ENCODE measurements at places on chromosomes 4 and X.

DNA sequence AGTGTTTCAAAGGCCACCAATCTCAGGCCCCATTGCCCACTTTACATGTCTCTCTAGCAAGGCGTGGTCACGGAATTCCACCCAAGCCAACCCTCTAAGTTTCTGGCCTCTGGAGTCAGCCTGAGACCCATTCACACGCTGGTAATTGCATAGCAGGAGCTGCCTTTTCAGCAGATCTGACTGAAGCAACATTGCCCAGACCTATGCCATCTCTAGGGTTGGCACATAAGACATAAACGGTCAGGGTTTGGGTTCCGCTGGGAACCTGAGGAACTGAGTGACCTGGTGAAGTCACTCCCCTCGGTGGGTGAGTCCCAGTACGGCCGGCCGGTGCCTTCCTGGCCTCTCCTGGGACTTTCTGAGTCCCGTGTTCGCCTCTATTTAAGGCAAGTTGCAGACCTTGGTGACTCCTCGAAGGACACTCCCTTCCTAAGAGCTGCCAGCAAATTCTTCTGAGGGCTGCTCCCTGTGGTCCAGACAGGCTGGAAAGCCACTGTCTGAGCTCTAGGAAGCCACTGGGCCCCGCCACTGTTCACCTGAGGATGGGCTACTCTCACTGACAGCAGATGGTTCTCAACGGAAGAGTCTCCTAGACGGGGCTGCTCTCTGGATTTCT is 15.9 kb downstream of the CTAG1A start:
- DNase-seq = no peak

DNA sequence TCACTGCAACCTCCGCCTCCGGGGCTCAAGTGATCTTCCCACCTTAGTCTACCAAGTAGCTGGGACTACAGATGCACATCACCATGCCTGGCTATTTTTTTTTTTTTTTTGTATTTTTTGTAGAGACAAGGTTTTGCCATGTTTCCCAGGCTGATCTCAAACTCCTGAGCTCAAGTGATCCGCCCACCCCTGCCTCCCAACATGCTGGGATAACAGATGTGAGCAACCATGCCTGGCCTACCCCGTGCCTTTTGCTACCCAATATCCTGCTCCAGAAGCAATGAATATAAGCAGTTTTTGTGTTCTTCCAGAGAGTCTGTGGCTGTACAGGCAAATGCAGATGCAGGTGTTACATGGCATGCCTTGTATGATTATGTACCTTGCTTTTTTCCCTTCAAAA is 50.5 kb downstream of the TBC1D14 start:
- no peak for DNase-seq

DNA sequence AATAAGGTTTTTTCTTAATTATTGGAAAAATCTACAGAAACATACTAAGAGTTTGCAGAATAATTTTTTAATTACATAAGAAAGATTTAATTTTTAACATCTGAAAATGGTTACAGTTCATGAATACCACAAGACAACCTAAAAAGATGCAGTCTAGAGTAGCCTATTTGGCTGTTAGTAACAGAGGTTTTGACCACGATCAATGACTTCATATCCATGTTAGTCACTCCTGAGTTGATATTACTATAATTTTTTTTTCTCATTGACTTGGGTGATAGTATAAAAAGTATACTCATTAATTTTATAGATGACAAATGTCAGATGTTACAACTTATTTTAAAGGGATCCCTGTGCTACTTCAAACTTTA is 272.5 kb downstream of the DCTD start:
- no peak for DNase-seq

DNA sequence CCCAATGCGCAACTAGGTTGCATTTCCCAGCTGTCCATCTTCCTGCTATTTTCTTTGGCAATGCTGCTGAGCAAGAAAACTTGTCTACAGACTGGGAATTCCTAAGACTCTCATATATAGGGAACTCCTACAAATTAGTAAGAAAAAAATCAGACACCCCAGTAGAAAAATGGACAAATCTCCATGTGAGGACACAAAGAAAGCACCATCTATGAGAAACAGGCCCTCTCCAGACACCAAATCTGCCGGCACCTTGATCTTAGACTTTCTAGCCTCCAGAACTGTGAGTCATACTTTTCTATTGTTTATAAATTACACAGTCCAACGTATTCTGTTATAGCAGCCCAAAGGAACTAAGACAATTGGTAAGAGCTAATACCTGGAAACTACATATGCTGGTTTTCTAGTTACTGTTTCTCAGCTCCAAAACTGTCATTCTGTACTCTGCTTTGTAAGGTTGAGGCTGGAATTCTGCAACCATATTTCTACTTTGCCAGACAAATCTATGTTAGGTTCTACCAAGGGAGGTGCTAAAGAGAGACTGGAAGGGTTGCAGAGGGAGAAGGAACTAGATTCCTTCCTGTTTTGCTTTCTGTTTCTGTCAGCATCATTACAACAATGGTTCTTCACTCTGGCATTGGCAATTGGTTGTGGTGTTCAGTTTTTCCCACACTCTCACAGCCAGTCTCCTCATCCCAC is 35.7 kb upstream of the FAM241A start:
- DNase-seq = no peak

- no peak for DNase-seq
These were observed 64.8 kb downstream of the TBC1D9 start for GRCh38 chr4:140691369-140691768.

- DNase-seq = no peak
These were observed 103.2 kb downstream of the GC start for GRCh38 chr4:71680706-71681105.

DNA sequence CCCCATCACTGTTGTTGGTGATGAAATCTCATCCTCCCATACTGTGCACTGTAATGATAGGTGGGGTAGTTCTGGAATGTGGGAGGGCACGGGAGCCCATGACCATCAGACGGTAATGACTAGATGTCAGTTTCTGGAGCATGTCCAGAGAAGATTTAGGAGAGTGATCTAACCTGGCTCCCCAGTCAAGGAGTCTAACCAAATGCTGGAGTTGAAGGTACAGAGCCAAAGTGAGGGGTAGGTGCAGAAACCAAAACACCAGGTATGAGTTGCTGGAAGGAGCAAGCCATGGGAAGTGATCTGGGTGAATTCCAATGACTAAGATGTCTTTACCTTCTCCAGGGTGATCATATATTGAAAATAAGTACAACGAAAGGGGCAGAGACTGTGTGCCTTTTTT is 296.9 kb downstream of the INPP4B start:
- no peak for DNase-seq

DNA sequence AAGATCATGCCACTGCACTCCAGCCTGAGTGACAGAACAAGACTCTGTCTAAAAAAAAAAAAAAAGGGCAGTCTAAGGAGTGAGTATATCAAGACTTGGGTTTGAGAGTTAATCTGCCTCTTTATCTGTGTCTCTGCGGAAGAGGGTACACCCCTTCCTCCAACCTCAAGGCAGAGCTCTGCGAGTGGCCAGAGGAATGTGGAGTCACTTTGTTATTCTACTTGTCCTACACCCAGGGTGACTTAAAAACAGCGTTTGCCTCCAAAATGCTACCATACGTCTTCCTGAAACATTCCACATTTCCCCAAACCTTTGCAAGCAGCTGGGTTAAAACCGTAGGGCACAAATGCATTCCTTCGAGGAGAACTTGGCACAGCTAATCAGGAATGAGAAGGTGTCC is 199.9 kb downstream of the SHOX start:
- DNase-seq = no peak

GRCh38 chr4:138805736-138806135 is 209.8 kb upstream of the NOCT start:
- DNase-seq = no peak

GRCh38 chr4:18533262-18533775 is 511.8 kb upstream of the LCORL start:
- DNase-seq = no peak

DNA sequence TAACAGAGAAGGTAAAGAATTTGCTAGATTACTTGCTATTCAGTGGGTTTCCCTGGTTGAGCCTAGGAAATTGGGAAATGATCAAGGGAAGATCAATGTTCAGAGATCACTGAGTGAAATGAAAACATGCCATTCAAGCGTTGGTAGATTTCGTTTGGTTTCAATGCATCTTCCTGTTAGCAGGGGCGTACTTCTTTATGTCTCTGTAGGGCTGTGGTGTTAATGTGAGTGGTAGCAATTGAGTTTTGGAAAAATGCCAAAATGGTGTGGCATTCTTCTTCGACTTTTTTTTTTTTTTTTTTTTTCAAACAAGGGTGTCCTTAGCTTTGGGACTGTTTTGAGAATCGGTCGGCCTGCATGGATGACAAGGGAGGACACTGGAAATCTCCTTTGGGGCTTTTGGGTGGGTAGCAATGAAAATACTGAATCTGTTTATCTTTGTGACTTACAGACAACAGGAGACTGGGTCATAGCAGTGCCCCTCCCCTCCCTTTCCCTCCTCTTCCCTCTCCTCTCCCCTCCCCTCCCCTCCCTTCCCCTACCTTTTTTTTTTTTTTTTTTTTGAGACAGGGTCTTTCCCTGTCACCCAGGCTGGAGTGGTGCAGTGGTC is 50.4 kb downstream of the SPRY1 start:
- DNase-seq = no peak

DNA sequence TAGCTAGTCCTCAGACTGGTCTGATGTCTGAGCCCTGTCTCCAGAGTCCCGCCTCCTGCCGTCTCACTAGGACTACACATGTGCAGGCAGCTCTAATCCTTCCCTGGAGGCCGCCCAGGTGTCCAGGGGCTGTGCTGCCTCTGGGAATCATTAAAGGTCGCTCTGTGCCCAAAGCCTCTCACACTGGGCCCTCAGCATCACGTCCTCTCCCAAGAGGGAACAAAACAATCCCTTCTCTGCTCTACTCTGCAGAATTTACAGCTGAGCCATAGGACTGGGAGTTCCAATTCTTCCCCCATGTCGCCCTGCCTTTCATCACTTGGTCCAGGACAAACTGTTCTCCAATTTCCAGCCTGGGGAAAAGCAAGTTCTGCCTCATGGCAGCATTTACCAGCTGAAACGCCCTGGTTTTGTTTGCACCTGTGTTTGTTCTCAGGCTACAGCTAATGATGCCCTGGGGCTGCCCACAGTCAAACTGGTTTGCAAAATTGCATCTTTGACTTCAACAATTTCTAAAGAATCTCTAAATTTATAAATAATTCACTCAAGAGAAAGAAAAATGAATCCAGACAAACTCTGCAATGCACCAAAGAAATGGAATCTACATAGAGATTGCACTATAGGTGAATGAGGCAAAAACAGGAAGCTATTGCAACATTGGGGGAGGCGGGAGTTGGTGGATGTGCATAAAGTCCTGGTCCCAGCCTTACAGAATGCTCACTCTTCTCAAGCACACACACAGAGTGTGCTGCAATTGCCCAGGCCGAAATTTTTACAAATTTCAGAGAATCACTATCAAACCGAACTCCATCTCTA is 7.2 kb upstream of the MRFAP1 start:
- no peak for DNase-seq

DNA sequence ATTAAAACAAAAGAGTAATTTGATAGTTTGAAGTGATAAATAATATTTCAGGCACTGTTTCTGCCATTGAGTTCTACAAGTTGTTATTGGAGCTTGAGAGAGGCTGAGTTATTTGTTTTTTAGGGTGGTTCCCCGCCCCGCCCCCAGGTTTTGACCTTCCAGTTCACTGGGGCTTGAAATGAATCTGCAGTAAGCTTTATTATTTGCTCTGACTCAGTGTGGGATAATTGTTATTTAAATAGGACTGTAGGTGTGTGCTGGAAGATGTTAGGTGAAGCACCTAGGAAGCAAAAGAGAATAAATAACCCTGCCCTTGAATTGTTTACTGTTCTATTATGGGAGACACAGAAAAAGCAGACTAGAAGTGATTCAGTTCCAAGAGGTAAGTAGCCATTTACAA is 81.2 kb upstream of the KCNIP4 start:
- no peak for DNase-seq

DNA sequence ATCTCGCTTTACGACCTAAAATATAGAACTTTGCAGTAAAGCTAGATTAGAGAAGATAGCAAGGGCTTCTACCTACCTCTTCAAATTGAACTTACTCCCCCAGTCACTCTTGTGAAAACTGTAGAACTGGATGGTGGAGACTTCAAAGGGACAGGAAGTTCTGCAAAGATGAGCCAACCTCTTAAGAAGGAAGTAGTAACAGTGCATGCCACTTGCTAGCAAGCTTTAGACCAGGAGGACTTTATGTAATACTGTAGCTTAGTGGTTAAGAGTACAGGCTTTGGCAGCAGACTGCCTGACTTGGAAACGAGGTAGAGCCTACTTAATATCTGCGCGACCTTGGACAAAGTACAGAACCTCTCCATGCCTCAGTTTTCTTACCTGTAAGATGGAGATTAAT is 27.5 kb upstream of the VBP1 start:
- no peak for DNase-seq

GRCh38 chr4:143127621-143128020 is 57.1 kb upstream of the USP38 start:
- DNase-seq = no peak

- no peak for DNase-seq
These were observed 127.1 kb downstream of the FBXO8 start for GRCh38 chr4:174156239-174156826.

- DNase-seq = no peak
These were observed 14.1 kb downstream of the GAK start for GRCh38 chr4:917992-918391.

DNA sequence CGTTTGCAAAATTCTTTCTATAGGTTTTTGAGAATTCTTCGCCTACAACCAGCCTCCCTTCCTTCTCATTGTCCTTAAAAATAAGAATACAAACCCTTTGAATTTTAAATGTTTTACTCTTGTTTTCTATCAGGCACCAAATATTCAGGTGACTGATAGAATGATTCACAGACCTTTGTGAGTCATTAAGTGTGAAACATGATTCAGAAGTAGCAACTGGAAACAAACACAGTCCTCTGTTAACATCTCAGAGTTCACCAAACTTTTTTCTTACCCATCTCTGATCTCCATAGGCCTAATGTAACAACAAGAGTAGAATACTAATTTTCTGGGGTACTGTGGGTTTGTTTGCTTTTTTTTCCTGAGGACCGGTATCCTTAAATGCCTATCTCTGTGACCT is 63.4 kb upstream of the MAB21L2 start:
- DNase-seq = no peak

DNA sequence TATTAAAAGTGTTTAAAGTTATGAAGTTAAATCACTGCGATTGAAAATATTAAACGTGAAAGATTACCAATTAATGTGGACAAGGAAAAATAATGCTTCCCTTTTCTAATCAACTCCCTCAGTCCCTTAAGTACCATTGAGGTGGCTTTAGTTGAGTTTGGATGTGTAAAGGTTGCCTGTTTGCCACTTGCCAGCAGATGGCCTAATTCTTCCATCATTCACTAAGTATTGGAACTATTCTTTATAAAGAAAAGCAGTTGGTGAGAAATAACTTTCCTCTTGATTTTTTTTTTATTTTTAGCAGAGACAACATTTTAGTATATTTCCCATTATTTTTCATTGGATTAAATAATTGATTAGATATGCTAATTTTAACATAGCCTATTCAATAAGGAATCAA is 295.9 kb upstream of the TACR3 start:
- DNase-seq = no peak

DNA sequence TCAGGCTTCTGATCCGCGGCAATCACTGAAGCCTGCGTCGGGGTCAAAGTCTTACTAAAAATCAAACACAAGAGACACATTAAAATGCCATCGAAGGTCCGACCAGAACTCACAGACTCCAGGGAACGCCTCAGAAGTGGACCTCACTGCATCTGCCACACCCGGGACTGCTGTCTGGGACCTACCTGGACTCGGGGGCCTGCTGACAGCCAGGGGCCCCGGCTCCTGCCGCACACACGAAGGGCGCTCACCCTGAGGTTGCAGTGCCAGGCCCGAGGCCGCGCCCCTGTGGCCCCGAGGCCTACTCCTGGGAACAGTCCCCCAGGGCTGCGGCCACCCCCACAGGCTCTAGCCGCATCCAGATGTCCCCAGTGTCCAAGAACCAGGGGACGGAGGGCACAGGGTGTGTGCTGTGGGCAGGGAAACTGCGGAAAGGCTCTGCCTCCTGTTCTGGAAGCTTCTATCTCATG is 7.4 kb downstream of the CTBP1 start:
- no peak for DNase-seq

Data from activated naive CD8-positive, alpha-beta T cell treated with anti-CD3 and anti-CD28 coated beads, Interleukin-2, amount 50 U/mL, for 16 hours (primary cell).